ENCODE measurements at places on chromosomes 12 and 14.

GRCh38 chr12:4112734-4113325, 160.7 kb upstream of the CCND2 start:
- DNase-seq, result no peak

- no peak for DNase-seq
These were observed 313.7 kb upstream of the SYT1 start for GRCh38 chr12:78550831-78551230.

- no peak for DNase-seq
These were observed 8.6 kb upstream of the GPR68 start for GRCh38 chr14:91252871-91253794.

DNA sequence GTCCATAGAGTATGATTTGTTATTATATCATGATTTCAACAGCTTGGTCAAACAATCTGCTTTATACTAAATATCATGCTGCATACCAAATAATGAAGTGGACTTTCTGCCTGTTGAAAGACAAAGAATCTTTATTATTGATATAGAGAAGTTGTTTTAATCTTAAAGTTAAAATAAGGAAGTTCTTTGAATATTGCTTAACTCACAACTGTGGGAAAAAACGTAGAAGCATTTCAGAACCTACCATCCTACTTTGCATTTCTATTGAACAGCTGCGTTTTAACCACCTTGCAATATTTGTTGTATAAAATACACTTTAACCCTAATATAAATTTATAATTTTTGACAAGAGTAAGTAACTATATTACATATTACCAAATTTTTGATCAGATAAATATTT, 22.9 kb upstream of the ARL1 start:
- DNase-seq, result no peak

DNA sequence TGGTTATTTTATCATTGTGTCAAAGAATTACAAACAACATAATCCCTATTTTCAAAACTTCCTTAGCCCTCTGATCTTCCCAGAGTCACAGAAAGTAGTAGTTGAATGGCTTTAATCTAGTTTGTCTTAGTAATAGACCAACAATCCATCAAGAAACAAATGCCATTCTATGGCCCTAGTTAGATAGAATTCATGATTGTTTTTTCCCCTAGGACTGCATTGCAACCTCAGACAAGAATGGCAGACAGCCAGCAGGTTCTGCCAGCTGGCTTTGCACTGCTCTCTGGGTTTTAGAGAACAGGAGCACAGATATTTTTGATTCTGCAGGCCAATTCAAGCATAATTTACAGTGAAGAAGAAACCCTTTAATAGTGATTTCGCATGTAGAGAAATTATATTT, 33.8 kb downstream of the SYT1 start:
- no peak for DNase-seq

DNA sequence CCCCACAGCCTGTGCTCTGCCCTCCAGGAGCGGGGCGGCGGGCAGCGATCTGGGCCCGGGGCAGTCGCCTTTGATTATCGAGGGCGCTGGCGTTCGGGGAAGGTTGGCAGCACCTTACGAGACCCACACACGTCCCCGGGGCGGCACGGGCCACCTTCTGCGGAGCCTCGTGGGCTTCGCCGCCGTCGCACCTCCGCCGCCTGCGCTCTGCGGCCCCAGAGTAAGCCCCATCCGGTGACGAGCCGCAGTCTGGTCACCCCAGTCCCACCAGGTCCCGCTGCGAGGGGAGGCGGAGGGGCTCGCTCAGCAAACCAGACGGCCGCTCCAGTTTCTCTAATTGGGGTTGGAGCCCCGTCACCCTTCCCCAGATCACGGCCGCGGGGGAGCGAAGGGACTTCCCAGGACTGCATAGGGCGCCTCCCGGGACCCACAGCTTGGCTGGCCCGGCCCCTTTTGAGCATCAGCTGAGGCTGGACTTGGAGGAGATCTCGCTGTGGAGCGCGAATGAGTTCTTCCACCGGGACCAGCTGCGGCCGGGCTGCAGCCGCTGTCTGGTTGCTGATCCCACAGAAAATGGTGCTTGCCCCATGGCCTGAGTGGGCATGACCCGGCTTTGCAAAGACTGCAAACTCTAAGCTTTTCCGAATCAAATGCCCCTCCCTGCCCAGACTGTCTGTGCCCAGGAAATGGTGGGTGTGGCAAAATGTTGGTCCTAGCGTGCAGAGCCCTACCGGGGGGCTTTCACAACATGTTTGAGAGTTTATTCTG, 560 bp downstream of the LGALS3 start:
- DNase-seq, result no peak

DNA sequence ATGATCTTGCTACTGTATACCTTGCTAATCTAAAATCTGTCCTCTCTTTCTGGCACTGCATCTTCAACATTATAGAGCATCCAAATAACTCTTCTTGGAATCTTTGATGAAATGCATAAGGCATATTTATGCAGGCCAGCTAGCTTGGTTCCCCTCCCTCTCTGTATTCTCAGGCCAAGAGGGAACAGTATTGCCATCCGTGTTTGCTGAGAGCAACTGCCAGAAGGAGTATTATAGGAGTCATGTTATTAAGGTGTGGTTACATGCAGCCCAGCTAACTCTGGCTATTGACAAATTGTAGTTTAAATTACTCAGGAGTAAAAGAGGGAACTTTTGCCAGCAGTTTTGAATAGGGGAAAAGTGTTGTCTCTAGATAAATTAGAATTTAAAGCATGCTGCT, 309.3 kb upstream of the E2F7 start:
- no peak for DNase-seq

GRCh38 chr12:20800160-20800559, 10.3 kb upstream of the SLCO1B3 start:
- no peak for DNase-seq

DNA sequence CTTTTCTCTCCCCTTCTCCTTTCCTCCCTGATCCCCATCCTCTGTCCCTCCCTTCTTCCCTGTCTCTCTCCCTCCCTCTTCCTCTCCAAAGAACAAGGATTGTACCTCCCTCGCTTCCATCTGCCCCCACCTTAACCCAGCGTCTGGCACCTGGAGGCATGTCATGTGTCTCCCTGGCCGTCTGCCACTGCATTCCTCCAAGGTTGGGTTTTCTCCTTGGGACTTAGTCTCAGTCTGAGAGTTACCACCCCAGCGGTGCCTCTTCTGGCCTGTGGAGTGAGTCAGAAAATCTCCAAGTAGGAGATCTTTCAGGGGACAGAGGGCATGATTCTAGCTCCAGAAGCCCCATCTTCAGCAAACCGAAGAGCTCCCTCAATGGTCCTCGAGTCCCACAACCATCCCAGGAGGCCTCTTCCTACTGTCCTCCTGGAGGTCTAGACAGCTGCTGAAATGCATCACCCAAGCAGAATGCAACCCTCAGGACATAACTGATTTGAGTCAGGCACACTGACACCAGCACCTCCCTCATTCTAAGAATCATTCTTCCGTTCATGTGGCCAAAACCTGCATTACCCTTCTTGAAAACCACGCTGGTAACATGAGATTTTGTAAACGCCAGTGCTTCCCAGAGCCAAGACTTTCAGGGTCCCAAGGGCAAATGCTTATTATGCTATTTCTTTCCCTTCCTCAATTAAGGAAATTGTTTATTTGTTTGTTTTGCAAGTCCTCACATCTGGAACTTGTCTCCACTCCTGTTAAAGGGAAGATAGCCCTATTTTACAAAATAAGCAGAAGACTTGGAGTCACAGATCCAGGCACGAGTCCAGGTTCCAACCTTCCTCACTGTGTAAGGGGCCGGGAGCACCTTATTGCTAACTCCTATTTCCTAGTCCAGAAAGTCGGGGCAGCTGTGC, 463.2 kb downstream of the BCL11B start:
- no peak for DNase-seq

- DNase-seq, result no peak
These were observed 2.5 kb upstream of the CCND2 start for GRCh38 chr12:4270831-4271716.

Measured in SK-N-DZ (cell line).